Dermis microvascular lymphatic vessel endothelial cell (primary cell): ENCODE measurements at places on chromosomes 4 and X. TPM values are rescaled to one million over a fixed set of nuclear protein-coding genes. Genes with fewer than 3 reads are reported as not detected.

The HELT gene
- total RNA-seq: not detected in 2 replicates

The TRIM61 gene
- total RNA-seq: not detected in 2 replicates

The USO1 gene
- 66.4 and 68.9 TPM in 2 replicates for total RNA-seq

The KLHL13 gene
- 0.38 and 0.51 TPM in 2 replicates for total RNA-seq

The MAGEA4 gene
- total RNA-seq: not detected in 2 replicates

The RBMX gene
- total RNA-seq: 140 and 159 TPM in 2 replicates

The SPANXB1 gene
- not detected in 2 replicates for total RNA-seq

The NOCT gene
- 29.4 and 37.0 TPM in 2 replicates for total RNA-seq

The PPEF2 gene
- under 0.01 TPM in 1 of 2 replicates, not detected in the other for total RNA-seq

The PLAC8 gene
- 0.25 and 0.39 TPM in 2 replicates for total RNA-seq

The AGTR2 gene
- total RNA-seq: not detected in 2 replicates

The MEPE gene
- total RNA-seq: not detected in 2 replicates

The MBNL3 gene
- 0.26 and 0.38 TPM in 2 replicates for total RNA-seq

The PTPN13 gene
- total RNA-seq: under 0.01 TPM in 2 replicates

The SLC2A9 gene
- 0.90 and 1.1 TPM in 2 replicates for total RNA-seq

The MAGEA9 gene
- not detected in 2 replicates for total RNA-seq

The NR3C2 gene
- total RNA-seq: 6.0 and 8.5 TPM in 2 replicates

The GPRASP2 gene
- 8.6 and 11.4 TPM in 2 replicates for total RNA-seq

The MYOZ2 gene
- total RNA-seq: under 0.01 TPM in 1 of 2 replicates, not detected in the other

The GSTCD gene
- total RNA-seq: 7.8 and 9.0 TPM in 2 replicates

The DDIT4L gene
- total RNA-seq: 2.0 and 4.1 TPM in 2 replicates

The ERAS gene
- not detected in 2 replicates for total RNA-seq

The NUDT11 gene
- total RNA-seq: 0.51 TPM in 2 replicates

The CENPVL1 gene
- not detected in 2 replicates for total RNA-seq

The RBM10 gene
- total RNA-seq: 37.2 and 38.4 TPM in 2 replicates

The MAD2L1 gene
- 9.0 and 29.8 TPM in 2 replicates for total RNA-seq

The SULT1B1 gene
- total RNA-seq: 2.0 and 5.9 TPM in 2 replicates

The NEIL3 gene
- 2.3 and 3.9 TPM in 2 replicates for total RNA-seq

The GPR82 gene
- total RNA-seq: not detected in 2 replicates

The CPE gene
- 0.26 and 0.89 TPM in 2 replicates for total RNA-seq

The GYPB gene
- total RNA-seq: not detected in 2 replicates

The DUSP21 gene
- not detected in 2 replicates for total RNA-seq

The ZNF718 gene
- total RNA-seq: 3.5 and 3.9 TPM in 2 replicates

The UGT2B10 gene
- not detected in 2 replicates for total RNA-seq
